Psoas muscle (tissue), 8 donors: ENCODE measurements at places on chromosomes 7 and 10.
A peak's percentile ranks its signal among the peaks of the same experiment; 100 is the strongest.

GRCh38 chr10:47346581-47347302, 1.4 kb upstream of the RBP3 start:
- no peak for DNase-seq

DNA sequence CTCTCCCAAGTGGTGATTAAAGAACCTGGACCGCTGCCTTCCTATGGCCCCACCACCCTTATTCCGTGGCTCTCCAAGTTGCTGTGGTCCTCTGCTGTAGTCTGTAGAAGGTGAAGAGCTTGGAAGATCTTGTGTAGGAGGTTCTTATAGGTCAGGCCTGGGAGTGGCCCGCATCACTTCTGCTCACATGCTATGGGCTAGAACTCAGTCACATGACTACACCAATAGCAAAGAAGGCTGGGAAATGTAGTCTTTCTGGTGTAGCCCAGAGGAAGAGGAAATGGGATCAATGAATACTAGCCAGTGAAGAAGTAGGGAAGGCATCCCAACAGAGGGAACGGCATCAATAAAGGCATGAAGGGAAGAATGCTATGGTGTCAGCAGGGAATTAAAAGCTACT, 41.3 kb upstream of the AOAH start:
- no peak for DNase-seq

GRCh38 chr7:95723583-95724180, 48.7 kb upstream of the DYNC1I1 start:
- no peak for DNase-seq

GRCh38 chr7:138120140-138120827, 44.0 kb downstream of the AKR1D1 start:
- no peak for DNase-seq

GRCh38 chr7:1025743-1026581, 18.4 kb upstream of the GPR146 start:
- DNase-seq, result peak; percentile 46

DNA sequence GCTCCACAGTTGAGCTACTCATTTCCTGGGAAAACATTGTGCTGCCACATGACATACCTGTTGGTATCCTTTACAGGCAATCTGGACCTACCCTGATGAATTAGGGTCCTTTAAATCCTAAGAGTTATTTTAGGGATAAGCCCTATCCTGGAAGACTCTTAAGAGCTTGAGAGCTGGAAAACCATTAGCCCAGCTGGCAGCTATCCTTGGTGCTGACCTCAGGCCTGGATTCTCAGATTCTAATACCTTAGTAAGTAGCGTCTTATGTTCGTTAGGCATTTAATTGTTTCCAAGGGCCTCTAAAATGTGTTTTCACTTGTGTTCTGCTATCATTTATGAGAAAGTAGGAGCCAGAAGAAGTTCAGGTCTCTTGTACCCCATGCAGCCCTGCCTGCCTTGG, 93.0 kb upstream of the SORCS3 start:
- no peak for DNase-seq

DNA sequence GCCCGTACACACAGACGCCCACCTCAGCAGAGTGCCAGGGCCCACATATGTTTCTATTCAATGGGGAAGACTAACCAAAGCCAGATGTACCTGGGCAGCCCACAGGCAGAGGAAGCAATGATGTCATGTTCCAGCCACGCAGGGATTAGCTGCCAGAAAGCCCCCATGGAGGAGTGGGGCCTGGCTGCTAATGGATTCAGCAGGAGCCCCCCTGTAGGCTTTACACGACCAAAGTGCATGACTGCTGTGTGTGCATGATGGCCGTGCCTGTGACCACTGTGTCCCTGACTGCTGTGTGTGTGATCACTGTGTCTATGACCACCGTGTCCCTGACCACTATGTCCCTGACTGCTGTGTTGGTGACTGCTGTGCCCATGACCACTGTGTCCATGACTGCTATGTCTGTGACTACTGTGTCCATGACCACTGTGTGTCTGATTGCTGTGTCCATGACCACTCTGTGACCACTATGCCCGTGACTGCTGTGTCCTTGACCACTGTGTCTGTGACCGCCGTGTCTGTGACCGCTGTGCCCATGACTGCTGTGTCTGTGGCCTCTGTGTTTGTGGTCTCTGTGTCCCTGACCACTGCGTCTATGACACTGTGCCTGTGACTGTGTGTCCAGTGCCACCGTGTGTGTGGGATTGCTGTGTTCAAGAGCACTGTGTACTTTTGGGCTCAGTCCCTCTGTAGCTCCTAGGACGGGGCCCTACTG, 409.3 kb downstream of the RPS24 start:
- DNase-seq, result no peak

GRCh38 chr10:4693967-4694366, 132.0 kb upstream of the AKR1E2 start:
- no peak for DNase-seq

DNA sequence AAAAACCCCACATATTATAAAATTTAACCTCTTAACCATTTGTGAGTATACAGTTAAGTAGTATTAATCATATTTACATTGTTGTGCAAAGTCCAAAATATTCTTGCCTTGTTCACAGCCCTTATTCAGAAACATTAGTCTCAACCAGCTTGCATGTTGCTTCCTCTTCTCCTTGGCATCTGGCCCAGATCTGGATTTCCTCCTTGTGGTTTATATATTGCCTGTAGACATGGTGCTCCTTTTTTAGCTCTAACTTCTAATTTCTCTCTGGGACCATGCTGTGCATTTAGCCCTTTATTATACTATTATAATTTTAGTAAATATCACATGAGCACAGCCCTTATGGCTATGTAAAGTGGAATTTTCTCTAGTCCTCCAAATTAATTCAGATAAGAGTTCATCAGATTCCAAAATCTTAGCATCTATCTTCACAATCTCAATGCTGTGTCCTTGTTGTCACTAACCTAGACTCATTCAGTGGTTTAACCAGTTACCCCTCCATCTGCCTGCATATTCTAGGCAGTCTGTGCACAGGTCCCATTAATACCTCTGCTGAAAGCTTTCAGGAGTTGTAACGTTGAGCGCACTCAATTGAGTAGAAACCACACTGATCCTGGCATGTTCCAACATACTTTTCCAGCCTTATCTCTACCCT, 7.9 kb downstream of the CPED1 start:
- no peak for DNase-seq

DNA sequence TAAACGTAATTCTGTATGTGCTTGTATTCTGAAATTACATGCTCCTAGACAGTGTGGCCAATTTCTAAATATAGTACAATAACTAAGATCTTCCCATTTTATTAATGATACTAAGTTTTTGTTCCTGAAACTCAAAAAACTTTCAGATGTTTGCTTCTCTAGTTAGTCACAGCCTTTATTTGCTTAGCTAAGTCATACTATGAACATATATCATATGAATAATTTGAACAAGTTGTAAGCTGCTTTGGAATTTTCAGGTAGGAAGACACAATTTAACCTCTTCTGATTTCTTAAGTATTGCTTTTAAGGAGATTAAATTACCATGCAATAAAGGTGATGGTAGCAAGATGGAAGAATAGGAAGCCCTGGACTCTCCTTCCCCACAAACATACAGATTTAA, 148.7 kb downstream of the AMPH start:
- DNase-seq, result no peak

GRCh38 chr7:82273886-82274285, 169.7 kb downstream of the CACNA2D1 start:
- no peak for DNase-seq

DNA sequence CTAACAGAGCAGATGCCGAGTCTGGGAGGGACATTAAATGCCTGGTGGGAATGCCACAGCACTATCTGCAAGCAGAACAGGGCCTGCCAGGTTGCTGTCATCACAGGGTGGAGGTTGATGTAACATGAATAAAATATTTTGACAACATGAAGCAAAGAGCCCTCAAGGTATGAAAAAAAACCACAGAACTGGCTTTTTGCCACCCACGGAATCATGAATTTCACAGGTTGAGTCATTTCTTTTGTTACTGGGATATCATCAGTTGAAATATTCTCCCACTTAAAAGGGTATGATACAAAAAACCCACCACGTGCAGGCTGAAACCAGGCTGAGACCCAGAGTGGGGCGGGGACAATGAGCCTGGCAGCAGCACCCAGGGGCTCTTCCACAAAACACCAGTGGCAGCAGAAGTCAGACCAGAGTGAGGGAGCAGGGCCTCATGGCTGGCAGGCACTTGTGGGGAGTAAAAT, 220.1 kb downstream of the TNS3 start:
- DNase-seq, result no peak

GRCh38 chr7:24980534-24981170, 674 bp upstream of the OSBPL3 start:
- peak; percentile 18 for DNase-seq

GRCh38 chr10:60377955-60378354, 11.7 kb downstream of the ANK3 start:
- no peak for DNase-seq

DNA sequence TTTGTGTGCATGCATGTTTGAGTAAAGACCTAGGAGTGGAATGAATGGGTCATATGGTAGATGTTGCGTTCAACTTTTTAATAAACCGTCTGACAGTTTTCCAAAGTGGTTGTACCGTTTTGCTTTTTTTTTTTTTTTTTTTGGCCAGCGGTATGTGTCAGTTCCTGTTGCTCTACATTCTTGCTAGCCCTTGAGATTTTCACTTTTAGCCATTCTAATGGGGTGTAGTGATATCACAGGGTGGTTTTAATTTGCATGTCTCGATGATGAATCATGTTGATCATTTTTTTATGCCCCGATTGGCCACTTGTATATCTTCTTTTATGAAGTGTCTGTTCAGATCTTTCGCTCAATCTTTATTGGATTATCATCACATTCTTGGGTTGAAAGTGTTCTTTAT, 320.7 kb downstream of the CAMK1D start:
- no peak for DNase-seq

- DNase-seq, result no peak
These were observed 230.8 kb upstream of the LRRTM3 start for GRCh38 chr10:66695046-66695445.

DNA sequence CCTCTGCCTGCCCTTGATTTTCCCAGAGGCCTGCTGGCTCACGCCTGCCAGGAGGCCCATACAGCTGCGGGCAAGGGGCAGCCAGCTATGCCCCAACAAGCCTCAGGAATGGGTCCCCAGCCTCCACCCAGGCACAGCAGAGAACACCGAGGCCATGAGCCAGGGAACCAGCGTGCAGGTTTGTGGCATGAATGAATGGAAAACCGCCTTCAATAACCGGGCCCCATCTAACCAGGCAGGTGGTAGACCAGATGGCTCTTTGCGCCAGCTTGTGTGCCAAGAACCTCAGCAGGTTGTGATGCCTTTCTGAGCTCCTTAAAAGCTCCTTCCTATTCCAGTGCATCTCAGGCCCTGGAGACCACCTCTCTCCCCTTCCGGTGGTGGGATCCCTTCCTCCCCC, 50.2 kb downstream of the ELFN1 start:
- DNase-seq, result no peak

DNA sequence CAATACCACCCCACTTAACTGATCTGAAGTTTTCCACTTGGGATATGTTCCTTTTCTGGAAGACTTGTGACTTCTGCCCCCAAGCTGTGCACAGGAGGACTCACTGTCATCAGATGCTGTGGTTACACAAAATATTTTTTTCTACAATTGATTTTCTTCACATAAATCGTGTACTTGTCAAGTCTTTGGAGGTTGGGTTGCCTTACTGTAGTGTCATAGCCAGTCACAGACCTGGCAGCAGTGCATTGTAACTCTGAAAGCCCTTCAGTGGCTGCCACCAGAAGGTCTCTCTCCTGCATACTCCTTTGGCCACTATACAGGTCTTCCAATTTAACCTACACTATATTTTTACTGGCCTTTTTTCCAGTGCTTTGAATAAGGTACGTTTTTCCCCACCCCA, 73.2 kb downstream of the SDK1 start:
- no peak for DNase-seq

DNA sequence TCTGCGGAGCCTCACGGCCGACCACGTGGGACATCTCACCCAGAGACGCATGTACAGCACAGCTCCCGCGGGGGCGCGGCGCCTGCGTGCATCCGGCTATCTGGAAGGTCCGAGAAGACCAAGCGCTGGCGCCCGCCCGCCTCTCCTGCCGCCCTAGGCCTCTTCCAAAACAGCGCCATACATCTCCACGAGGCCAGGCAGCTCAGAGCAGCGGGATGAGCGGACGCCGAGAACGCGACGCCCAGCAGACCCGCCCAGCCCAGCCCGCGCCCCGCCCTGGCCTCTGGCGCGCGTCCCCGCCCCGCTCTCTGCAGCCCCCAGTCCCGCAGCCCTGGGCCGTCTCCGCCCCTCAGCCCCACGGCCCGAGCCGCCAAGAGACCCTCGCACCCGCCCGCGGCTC, 20.3 kb upstream of the LANCL2 start:
- DNase-seq, result no peak

DNA sequence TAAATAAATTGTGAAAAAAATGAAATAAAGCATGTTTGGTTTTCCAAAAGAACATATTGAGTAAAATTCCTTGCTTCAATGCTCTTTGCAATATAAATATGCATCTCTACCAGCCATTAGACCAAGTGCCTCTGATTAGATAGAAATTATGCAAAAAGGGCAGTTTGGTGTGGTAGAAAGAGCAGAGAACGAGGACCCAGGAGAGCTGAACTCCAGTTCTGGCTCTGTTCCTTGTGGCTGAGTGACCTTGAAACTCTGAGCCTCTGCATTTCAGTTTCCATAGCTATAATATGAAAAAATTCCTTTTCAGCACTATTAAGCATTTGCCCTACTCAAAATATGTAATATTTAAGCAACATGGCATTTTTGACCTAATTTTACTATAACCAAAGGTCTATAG, 36.5 kb downstream of the COL1A2 start:
- DNase-seq, result no peak

DNA sequence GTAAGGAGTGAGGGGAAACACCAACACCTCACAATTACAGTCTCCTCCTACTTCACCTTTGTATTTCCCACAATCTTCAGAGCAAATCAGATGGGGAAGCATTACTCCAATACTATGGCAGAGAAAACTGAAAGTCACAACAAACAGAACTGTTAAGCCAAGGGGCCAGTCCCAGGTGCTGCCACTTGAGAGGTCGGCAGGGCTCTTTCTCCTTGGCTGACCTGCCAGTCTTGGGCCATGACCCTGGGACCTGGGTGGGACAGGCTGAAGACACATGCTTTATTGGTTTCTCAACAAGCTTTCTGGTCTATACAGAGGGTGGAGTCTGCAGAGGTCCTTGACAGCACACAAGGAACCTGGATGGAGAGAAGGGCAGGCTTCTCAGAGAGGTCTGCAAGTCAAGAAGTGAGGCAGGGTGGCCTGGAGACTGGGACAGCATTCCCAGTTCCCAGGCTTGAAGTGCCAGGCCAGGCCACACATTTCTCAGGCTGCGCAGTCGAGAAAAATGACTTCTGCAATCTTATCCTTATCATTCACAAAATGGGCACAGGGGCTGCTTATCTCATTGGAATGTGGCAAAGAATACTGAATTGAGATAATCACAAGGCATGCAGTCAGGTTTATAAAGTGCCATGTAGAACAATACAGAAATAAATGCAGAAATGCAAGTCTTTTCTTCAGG, 301.0 kb downstream of the CXCL12 start:
- DNase-seq, result no peak

DNA sequence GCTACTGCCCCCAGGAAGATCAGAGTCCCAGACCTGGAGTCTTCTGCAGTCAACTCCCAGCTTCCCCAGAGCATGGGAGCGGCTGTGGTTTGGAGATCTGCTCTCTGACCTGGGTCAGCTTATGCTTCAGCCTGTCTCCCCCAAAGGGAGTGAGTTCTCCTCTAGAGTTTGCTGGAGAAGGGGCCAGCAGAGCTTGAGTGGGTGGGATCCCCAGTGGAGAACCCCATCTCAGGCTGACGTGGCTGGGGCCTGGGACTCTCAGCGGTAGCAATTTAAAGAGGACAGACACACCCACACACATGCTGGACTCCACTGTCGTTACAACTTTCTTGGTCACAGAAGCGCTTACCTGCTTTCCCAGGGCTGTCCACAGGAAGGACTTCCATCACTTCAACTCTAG, 6.3 kb downstream of the UNC5B start:
- no peak for DNase-seq
